ENCODE measurements at places on chromosomes 2 and 18.

DNA sequence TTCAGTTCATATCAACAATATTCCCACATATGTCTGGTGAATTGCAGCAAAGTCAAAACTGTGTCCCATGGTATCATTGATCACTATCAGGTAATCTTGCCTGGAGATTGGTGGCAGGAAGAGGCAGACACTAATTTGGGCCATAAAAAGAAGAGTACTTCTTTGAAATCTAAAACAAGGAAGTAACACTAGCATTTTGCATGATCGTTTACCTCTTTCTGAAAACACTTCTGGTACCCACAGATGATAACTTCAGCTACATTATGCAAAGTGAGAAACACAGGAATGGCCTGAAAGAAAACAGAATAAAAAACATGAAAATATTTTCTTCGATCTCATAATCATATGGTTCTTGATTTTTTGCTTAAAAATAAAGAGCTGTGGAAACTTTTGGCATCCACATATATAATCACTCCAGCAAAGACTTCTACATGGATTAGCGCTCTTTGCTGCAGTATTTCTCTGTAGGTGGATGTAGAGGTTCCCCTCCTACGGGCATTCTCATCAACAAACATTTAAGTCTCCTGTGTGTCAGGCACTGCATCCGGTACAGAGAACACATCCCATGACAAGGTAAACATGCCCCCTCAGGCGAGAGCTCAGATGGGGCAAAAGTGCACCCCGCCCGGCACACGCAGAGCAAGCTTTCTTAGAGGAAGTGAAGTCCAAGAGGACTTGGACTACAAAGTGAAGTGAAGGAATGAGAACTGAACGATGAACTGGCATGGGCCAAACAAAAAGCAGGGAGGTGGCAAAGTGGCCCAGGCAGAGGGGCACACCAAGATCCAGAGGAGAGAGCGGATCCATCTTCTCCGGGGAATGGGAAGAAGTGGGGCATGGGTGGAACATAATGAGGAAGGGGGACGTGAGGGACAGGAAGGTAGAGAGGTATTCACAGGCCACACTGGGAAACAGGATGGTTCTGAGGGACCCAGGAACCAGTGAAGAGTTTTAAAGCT is 68.0 kb upstream of the RIOK3 start:
- no peak for DNase-seq

GRCh38 chr2:220001751-220002150 is 374.3 kb downstream of the SLC4A3 start:
- no peak for DNase-seq

GRCh38 chr2:67037655-67038054 is 359.5 kb upstream of the ETAA1 start:
- DNase-seq: no peak

DNA sequence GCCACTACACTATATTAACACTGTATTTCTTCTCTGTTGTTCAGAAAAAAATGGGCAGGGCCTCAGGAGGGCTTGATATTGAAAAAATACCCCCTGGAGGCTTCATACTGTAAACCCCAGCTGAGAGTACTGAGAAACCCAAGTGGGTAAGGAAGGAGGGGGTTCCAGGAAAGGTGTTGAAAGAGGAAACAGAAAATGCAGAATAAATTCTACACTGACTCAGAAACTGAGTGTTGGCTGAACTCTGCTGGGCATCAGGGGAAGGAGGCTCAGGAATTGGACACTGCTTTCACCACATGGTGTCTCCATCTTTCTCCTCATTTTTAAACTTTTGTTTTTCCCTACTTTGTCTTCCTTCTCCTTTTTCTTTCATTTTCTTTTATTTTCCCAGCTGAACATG is 253.7 kb downstream of the DYM start:
- no peak for DNase-seq

DNA sequence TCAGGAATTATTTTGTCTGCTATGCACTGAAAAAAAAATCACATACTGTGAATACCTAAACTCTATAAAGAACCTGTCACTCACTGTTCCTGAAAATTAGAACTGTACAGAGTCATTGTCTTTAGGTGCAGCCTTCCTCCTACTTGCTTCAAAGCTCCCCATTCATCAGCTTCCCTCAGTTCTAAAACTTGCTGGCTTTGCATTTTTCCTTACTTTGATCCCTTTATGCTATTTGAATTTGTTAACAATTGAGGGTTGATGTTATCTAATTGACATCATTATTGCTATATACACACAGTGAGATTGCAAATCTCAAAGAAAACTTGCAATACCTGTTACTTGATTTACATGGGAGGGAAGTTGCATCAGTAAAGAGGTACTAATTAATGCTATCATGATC is 48.3 kb downstream of the PTH2R start:
- no peak for DNase-seq

GRCh38 chr2:8288206-8288605 is 393.6 kb upstream of the ID2 start:
- no peak for DNase-seq

GRCh38 chr18:48757906-48758305 is 192.9 kb downstream of the SMAD7 start:
- DNase-seq: no peak

DNA sequence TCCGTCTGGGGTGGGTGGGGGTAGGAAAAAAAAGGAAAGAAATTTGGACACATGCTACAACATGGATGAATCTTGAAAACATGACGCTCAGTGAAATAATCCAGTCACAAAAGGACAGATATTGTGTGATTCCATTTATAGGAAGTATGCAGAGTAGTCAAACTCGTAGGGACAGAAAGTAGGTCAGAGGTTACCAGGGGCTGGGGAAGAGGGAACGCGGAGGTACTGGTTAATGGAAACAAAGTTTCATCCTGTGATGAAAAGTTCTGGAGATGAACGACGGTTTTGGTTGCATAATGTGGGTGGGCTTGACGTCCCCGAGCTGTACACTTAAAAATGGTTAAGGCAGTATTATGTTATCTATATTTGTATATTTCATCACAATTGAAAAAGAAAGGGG is 4.5 kb upstream of the SFTPB start:
- no peak for DNase-seq

DNA sequence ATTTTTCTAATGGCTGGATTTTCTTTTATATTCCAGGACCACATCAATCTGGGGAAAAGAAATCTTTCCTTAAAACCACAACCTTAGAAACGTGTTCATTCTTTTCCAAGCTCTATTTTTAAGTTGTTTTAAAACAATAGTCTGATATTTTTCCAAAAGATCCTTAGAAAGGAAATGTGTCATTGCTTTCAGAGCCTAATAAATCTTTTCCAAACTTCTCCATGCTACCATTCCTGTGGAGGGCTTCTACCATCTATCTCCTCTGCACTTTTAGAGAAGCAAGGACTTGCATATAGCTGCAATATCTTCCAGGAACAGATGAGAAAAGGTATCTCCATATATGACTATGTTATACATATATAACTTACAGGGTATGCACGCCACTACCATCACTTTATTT is 21.2 kb downstream of the WDFY1 start:
- DNase-seq: no peak

DNA sequence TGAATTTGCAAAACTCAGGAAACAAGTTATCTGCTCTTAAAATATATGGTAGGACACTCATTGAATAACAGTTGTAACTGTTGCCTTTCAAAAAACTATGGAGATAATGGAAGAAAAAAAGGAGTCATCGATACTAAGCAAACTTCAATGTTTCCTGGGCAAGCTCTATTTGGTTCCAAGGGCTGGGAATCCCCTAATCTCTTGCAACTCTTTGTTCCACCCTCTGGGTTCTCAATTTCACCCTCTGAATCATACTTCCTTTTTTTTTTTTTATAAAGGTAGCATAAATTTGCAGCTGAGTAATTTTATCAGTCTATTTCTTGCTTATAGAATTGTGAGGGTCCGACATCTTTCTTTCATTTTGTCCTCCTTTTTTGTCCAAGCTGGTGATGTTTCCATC is 36.7 kb downstream of the SLC9A4 start:
- no peak for DNase-seq

GRCh38 chr18:77079954-77080682 is 52.5 kb downstream of the MBP start:
- DNase-seq: no peak

GRCh38 chr2:38148501-38148900 is 72.5 kb upstream of the CYP1B1 start:
- no peak for DNase-seq

DNA sequence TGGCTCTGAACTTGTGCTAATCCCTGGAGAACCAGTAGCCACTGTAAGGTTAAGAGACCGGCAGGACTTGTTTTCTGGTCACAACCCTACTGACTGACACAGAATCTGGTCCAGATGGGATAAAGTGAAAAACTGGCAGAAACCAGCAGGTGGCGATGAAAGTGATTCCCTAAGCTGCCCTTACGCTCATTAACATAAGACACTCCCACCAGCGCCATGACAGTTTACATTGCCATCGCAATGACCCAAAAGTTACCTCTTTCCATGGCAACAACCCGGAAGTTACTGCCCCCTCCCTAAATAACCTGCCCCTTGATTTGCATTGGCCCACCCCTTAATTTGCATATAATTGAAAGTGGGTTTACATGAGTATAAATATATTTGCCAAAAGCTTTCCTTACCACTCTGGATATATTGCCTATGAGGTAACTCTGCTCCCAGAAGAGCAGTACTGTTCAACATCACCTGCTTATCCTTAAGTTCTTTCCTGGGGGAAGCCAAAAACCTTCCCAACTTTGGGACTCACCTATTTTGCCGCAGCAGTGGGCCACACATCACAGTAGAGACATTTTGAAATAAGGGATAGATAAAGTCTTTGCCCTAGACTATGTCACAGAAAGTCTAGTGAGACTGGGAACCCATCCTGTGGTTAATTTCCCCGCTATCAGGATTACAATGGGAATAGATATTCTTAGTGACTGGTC is 35.8 kb upstream of the AFF3 start:
- DNase-seq: no peak

DNA sequence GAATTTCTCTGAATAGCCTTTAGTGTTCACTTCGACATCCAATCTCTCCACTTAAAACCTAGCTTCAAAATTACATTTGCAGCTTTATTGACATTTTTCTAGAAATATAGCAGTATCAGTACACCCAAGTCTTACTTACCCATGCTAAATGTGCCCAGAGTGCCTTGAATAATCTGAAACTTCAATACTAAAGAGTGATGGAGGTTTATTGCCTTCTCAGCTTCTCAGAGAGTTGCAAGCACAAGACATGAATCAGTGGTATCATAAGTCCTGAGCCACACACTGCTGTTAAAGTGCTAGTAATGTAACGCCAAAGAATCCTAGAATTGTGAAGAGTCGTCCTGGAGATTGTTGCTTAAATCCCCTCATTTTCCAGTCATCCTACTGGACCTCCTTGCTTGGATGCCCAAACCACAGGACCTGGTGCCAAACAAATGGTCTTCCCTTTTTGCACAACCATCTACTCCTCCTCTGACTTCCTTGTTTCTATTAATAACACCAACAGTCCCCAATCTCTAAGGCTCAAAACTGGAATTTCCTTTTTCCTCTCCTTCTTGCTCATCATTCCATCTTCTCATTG is 83.2 kb upstream of the SPATS2L start:
- DNase-seq: no peak

DNA sequence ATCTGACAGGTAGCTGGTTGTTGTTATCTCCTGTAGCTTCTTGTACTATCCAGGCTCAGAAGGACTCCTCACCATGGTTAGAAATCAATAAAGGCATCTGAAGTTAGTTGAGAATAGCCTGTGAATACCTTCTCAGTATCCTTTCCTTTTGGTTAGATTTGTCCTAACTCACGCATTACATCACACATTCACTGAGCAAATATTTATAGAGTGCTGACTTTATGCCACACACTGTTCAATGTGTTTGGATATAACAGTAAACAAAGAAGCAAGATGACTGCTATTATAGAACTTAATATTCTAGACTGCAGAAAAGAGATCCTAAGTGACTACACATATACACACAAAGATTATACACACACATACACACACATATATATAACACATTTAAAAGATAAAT is 889.9 kb upstream of the CHAC2 start:
- no peak for DNase-seq

- DNase-seq: no peak
These were observed 727.8 kb upstream of the FANCL start for GRCh38 chr2:58968885-58969284.

DNA sequence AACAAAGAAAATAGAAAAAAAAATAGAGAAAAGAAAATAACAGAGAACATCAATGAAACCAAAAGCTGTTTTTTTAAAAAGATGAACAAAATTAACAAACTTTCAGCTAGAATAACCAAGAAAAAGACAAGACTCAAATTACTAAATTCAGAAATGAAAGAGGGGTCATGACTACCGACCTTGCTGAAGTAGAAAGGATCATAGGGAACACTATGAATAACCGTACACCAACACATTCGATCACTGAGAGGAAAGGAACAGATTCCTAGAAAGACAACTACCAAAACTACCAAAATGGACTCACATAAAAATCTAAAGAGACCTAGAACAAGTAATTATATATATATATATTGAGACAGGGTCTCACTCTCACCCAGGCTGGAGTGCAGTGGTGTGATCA is 37.4 kb upstream of the DTNB start:
- DNase-seq: no peak

DNA sequence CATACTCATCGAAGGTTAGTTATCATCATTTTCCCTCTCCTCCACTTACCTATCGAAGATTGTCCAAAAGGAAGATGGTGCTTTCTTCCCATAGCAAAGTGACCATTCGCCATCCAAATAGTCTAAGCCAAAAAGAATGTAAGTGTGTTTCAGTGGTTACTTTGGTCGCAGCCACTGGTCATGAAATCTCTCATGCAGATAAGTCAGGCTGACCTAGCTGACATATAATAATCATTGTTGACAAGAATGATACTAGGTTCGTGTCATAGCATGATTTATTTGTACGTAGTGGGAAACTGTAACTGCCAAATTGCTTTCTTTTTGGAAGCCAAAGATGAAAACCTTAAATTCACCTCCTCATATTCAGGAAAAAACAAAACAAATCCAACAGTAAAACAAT is 89.6 kb upstream of the PMAIP1 start:
- no peak for DNase-seq

DNA sequence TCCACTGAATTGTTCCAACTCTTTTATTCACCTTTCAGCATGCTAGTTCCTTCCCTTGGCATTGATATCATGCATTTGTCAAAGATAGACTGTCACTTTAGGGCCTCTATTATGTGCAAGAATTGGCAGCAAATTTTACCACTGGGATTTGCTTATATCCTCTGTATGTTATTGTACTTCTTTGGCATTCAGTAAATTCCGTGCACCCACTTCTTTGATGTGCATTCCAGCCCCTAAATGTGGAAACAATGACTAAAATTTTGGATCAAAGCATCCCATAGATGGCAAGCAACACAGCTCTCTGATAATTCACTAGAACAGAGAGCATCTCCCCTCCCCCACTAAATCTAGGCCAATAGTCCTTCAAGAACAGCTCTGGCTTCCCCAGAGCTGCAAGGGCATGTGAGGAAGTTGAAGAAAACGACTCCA is 399.0 kb upstream of the HNRNPA3 start:
- DNase-seq: no peak

DNA sequence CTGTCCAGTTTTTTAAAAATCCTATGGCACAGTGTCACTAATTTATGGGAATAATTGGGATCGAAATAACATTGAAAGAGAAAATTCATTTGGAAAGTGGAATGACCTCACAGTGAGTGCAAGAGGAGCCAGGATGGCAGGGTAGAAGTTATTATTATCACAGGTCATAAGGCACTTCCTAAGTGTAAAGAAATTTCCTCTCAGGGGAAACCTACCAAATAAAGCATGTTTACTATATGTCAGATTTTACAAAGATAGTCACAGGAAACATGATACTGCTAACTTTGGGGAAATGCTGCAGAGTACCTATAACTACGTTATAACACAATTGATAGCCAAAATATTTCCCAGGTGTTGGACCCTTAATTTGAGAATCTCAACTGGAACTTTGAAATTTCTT is 226.3 kb upstream of the SMAD7 start:
- no peak for DNase-seq

GRCh38 chr2:160442603-160443002 is 51.0 kb downstream of the RBMS1 start:
- no peak for DNase-seq

Data from activated CD4-positive, CD25-positive, alpha-beta regulatory T cell treated with anti-CD3 and anti-CD28 coated beads, Interleukin-2, amount 50 U/mL, for 72 hours (primary cell).